Omental fat pad (tissue), 4 donors: ENCODE measurements at places on chromosomes 2 and 18. TPM values are rescaled to one million over a fixed set of nuclear protein-coding genes. Genes with fewer than 3 reads are reported as not detected.

Gene RAB17
- total RNA-seq: 3.5 TPM

GRCh38 chr2:85134255-85134895 lies 1.2 kb downstream of the TCF7L1 start:
- no peak for DNase-seq

Gene ARMC9
- total RNA-seq: 15.9 TPM

- no peak for DNase-seq
These were observed 142.7 kb downstream of the CDH20 start for GRCh38 chr18:61475931-61476330.

Gene LYPD1
- not detected for total RNA-seq

- DNase-seq: no peak
These were observed 36.6 kb downstream of the DIPK1C start for GRCh38 chr18:74420481-74420880.

DNA sequence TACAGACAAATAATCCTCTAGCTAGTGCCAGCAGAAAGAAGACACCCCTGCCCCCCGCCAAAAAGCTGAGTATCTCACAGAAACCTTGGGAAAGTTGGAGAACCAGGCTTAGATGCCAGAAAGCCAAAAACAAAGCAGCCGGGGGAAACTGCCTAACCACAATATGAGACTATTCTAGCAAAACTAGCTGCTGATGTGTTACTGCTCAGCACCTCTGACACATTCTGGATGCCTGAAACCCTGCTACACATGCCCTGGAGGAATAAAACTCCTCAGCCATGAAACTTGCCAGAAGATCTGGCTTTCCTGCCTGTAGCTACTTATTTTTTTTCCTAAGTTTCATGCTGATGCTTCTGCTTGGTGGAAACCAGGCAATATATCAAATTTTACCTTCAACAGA lies 122.7 kb upstream of the GCFC2 start:
- DNase-seq: no peak

DNA sequence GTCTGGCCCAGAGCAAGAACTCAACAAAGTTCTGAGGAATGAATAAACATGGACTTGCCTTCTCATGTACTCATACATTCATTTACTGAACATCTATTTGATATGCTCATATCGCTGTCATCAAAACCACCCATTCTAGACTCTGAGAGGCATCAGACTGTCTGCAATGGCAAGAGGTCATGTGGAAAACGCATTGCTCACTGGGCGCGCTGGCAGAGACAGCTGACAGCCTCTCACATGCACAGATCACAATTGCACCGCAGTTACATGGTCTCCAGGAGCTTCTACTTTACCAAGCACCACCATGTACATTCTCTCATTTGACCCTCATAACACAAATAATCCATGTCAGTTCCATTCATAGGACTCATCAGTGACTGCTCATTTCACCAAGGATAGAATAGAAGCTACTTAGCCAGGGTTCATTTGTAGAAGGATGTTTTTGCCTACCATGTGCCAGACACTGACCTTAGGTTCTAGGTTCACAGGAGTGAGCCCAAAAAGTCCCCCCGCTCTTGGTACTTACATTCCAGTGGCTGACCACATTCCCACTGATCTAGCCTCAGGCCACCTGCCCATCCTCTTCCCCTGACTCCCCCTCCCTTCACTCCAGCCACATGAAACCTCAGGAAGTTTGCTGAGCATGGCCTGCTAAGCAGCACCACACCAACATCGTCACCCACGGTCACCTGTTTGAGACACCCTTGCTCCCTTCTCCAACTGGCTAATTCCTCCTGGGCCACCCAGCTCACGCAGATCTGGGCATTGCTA lies 6.1 kb downstream of the FAM124B start:
- DNase-seq: no peak

Gene UPP2
- total RNA-seq: not detected

- no peak for DNase-seq
These were observed 91.4 kb upstream of the ASAP2 start for GRCh38 chr2:9115229-9115628.

GRCh38 chr18:62413206-62413605 lies 88.1 kb downstream of the TNFRSF11A start:
- DNase-seq: no peak

DNA sequence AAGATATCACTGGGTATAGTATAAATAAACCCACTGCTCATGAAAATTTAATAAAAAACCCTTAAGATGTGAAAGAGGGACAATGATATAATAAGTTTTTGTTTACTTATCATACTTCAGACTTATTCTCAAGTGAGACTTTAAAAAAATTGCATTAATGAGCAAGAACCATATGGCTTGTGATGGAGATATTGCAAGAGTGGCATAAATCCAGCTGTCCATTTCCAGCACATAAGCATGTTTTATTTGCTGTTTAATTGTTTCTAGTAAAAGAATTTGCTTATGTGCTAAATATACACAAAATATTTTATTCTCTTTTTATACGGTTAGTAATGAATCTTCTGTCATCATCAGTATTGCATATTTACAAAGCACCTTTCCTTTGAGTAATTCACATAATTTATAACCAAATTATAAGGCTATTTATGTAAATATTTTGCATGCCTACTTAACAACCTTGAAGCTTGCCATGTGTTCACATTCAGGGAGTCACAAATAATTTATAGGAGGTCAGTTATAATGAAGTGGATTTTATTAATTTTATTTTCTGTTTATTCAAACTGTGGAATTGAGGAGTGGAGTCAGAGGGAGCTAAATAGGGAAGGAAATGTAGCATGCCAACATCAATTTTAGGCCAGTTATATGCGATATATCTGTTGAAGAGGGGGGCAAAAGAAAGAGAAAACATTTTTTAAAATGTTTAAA lies 318.5 kb upstream of the CWC22 start:
- DNase-seq: no peak

Gene RNF103
- total RNA-seq: 41.0 TPM

Gene NXPH2
- not detected for total RNA-seq

DNA sequence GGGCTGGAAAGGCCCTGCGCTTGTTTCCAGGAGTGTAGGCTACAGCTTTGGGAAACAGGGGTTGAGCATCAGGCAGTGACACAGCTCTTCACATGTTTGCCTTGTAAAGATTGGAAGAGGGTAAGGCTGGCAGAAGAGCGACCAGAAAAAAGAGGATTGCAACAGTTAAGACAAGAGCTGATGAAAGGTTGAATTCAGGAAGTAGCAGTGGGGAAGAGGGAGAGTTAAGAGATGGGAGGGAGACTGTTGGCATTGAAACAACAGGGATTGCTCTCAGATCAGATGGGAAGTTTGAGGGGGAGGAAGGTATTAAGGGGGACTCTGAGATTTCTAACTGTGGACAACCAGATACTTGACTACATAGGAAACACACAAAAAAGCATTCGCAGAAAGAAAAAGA lies 96.9 kb downstream of the CTAGE1 start:
- no peak for DNase-seq

DNA sequence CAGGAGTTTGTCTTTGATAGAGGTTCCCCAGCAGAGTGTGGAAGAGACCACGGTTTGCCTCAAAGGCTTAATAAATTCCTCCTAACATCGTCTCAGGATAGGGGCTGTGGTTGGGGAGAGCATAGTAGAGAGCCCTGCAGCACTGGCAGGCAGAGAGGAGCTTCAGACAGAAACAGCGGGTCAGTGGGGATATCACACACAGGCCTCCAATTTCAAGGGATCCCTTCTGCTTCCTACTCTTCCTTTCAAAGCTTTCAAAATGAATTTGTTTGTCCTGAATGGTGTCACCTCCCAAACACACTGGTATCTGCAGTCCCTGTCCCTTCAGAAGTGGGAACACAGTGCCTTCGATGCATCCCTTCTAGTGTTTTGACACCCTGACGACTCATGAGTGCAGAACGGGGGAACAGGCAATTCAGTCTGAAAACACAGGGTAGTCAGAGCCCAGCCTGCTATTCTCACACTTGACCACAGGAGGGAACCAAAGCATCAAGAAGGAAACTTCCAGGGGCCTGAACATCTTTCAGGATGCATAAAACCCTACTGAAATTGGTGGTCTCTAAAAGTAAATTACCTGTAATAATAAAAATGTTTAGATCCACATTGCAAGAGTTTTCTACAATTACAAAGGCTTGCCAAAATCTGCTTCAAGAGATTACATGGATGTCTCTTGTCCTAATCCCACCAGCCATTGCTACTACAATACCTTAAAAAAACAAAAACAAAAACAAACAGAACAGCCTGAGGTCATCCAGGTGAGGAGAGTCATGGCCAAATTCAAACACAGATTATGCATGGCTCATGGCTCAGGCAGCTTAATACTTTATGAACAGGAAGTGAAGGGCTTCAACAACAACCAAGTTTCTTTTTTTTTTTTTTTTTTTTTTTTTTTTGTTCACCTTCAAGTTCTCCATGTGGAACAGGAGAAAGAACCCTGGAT lies 49.8 kb downstream of the SLC14A2 start:
- DNase-seq: peak; percentile 51

GRCh38 chr2:182509-183122 lies 81.2 kb downstream of the SH3YL1 start:
- DNase-seq: no peak

DNA sequence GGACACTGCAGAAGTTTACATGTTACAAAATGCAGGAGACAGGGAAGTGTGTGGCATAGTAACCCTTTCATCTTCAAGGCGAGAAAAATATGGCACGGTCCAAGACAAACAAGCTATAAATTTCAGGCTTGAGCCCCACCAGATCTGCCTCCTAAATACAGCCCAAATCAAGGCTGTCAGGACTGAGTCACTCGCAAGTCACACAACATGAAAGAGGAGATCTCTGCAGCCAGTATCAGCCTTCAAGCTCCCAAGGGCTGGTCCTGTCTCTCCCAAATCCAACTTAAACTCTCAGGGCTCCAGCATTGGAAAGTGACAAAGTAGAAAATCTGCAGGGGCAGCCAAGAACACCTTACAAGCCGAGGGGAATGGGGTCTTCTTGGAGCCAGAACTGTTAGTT lies 106.3 kb upstream of the GATA6 start:
- DNase-seq: no peak

DNA sequence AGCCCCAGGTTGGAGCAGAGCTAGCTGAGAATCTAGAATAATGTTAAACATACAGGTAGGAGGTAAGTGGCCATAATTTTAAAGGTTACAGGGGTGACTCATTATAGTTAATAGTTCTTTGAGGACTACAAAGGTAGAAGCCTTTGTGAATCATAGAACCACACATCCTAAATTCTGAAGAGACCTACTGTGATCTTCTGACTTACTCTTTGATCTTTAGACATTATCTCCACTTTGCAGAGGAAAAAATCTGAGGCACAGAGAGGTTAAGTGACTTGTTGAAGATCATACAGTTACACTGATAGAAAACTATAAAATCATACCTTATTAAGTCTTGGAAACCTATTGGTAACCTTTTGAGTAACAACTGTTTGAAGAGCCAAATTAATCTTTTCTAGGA lies 1051.3 kb upstream of the NRXN1 start:
- DNase-seq: no peak

- DNase-seq: no peak
These were observed 49.8 kb downstream of the GLS start for GRCh38 chr2:190930411-190930810.

- no peak for DNase-seq
These were observed 62.1 kb upstream of the TMEM17 start for GRCh38 chr2:62568074-62568473.
